Retinal pigment epithelial cell (primary cell): ENCODE measurements at places on chromosomes 4 and X.

DNA sequence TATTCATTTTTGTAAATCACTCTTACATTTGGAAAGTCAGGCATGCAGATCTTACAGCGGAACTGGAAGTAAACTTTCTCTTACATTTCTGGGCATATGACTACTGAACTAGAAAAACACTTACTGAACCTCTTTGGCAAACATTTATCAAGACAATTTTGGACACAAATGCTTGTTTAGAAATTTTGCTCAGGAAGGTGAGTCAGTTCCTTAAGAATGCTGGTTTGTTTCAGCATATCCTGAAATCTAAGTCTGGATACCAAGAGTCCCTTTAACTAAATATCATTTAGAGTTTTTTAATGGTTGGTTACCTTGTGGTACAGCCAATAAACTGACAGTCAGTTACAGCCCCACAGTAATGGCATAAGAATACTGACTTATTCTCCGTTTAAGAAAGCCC, 15.0 kb downstream of the SHISA3 start:
- DNase-seq, result peak; percentile 53

DNA sequence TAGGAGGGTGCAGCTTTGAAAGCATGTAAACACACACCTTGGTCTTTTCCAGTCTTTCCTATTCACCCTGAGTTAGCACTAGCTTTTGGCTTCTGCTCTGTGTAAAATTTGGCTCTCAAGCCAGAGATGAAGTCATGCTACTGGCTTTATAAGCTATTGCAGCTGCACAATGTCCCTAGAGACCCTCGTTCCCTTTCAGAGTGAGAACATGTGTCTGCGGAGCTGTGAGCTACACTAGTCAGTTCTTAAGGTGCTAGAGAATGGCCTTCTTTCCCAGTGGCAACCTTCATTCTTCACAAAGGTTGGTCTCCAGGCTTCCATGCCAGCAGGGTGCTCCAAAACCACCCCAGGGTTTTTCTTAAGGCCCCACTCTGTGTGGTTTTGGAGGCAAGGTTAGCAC, 199.1 kb downstream of the SPATA18 start:
- no peak for DNase-seq

DNA sequence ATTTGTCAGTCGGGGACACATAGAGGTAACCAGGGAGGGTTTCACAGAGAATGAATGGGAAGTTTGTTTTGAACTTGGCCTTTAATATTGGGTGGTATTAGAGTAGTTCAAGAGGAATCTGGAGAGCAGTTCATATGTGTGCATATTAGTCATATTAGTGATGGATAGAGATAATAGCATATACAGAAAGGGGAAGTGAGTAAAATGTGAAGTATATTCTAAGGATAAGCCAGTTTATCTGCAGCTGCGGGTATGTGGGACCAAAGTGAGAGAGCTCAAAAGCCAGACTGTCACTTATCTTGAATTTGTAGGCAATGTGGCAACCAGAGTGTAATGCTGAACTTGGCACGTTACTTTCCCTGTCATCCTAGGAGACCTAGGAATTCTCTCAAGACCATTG, 169.9 kb downstream of the AFF2 start:
- no peak for DNase-seq

DNA sequence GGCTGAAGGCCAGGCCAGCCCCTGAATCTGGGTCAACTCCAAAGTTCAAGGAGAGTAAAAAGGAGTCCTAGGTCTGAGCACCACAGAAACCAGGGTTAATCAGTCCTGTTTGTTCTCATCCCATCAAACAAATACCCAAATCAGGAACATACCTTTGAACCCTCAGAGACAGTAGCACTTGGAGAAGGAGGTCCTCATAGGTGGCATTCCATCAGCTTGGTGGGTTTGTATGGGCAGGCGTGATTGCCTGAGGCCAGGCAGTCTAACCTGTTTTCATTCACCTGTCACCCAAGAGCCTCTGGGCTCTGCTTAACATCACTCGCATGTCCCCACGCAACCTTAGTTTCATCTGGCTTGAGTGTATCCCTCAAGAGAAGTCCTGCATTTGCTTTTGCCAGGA, 17.5 kb upstream of the MBTPS2 start:
- no peak for DNase-seq

- DNase-seq, result no peak
These were observed 136.3 kb downstream of the TSPAN5 start for GRCh38 chr4:98522062-98522461.

DNA sequence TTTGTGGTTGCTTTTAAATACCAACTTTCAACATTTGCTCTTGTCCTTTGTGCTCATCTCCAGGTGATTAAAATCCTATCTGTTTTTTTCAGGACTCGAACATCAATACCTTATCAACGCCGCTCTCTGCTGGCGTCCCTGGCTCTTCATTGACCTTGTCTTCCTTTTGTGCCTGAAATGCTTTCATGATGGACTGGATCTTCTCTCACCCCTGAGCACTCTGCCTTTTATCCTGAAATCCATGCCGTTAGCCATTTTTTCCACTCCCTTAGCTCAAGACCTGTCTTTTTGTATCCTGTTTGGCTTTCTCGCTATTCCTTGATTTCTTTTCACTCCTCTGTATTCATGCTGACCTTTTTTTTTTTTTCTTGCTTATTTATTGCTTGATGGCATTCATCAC, 549.5 kb upstream of the CPEB2 start:
- DNase-seq, result no peak

GRCh38 chr4:77493829-77494551, 111.6 kb upstream of the CXCL13 start:
- no peak for DNase-seq

- no peak for DNase-seq
These were observed 235.4 kb downstream of the GPC3 start for GRCh38 chrX:133749951-133750350.

GRCh38 chr4:38279650-38280322, 319.6 kb downstream of the PTTG2 start:
- DNase-seq, result peak; percentile 45

GRCh38 chrX:10031746-10032145, 64.6 kb downstream of the CLDN34 start:
- no peak for DNase-seq

- DNase-seq, result no peak
These were observed 5.0 kb downstream of the ARFIP1 start for GRCh38 chr4:152784490-152785350.

DNA sequence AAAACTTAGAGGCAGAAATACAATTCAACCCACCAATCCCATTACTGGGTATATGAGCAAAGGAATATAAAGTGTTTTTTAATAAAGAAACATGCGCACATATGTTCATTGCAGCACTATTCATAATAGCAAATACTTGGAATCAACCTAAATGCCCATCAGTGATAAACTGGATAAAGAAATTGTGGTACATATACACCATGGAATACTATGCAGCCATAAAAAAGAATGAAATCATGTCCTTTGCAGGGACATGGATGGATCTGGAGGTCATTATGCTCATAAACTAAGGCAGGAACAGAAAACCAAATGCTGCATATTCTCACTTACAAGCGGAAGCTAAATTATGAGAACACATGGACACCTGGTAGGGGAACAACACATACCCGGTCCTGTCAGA, 807.7 kb upstream of the INTU start:
- no peak for DNase-seq

DNA sequence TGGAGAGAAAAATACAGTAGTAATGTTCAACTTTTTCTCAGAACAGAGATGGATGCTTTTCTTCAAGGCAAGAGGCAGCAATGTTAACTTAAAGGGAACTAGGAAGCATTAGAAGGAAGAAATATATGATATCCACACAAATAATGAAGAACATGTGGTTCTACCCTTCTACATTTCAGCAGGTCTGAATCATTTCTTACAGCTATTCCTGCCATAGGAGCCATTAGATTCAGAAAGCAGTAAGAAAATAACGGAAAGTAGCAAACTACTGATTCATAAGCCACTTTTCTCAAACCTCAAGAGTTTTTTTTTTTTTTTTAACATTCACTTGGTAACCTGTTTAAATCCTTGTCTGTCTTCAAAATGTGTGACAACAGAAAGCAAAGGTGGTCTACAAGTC, 1251.6 kb upstream of the AGA start:
- DNase-seq, result no peak

DNA sequence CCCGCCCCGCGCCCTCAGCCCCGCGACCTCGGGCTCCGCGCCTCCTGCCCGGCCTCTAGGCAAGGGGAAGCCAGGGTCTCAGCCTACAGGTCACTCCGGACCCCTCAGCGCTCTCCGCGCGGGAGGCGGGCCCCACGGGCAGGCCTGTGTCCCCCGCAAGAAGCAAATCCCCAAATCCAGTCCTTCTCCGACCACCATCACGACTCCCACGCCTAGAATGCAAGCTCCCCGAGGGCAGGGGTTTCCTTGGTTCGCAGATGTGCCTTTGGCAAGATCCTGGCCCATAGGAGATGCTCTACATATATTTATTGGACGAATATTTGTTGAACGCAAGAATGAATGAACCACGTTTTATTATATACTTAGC, 260 bp upstream of the CCDC149 start:
- no peak for DNase-seq

DNA sequence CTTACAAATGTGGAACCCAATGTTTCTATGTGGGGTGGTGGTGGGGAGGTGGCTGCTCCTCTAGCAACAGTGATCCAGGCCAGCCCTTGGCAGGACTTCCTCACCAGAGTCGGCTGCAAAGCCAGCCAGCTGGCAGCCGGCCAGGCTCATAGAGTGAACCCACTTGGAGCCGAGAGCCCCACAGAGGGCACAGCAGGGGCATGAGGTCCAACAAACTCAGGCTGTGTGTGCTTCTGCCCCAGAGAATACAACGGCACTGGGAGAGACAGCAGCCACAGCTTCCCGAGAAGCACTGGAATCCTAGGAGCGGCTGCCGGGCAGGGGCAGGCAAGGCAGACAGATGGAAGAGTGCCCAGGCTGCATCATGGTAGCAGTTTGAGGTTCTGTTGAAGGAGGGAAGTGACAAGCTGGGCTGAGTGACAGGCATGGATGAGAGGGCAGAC, 23.5 kb upstream of the SOWAHD start:
- DNase-seq, result no peak

DNA sequence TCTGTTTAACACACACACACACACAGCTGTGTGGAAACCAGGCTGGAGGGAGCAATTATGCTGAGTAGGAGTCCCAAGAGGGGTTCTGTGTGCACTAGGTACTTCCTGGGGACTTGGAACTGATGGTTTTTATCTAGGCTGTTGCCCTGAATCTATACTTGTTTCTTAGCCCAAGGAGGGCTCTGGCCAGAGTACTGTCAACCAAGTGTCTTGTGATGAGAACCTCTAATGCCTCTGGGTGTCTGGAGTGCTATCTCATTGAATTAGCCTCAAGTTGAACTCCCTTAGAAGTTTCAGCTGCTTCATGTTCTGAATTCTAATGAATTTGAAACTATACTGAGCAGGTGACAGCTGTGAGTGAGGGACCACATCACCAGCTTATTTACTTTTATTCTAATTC, 16.6 kb downstream of the ARHGAP24 start:
- DNase-seq, result no peak

DNA sequence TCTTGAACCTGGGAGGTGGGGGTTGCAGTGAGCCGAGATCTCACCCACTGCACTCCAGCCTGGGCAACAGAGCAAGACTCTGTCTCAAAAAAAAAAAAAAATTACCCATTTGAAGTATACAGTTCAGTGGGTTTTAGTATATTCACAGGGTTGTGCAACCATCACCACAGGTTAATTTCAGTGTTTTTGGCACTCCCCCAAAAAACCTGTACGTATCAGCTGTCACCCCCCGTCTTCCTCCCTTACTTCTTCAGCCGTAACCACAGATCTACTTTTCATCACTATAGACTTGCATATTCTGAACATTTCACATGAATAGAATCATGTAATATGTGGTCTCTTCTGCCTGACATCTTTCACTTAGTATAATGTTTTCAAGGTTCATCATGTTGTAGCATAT, 11.7 kb upstream of the PTTG2 start:
- no peak for DNase-seq

DNA sequence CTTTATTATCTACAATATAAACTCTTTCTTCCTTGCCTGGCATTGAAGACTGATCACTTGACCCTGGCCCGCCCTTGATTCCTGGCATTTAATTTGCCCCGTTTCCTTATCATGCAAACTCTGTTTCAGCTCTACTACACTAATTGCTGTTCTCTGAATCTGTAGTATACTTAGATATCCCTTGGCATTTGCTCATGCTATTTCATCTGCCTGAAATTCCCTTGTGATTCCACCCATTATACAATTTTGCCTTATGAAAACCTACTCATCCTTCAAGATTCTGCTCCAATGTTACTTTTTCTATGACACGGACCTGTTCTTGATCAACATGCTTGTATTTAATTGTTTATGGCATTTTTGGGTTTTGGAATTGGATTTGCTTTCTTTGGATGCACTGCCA, 459.9 kb upstream of the AMOT start:
- no peak for DNase-seq

GRCh38 chr4:2535376-2536192, 863 bp upstream of the FAM193A start:
- DNase-seq, result no peak

GRCh38 chrX:8183346-8183745, 12.3 kb upstream of the VCX2 start:
- DNase-seq, result no peak

DNA sequence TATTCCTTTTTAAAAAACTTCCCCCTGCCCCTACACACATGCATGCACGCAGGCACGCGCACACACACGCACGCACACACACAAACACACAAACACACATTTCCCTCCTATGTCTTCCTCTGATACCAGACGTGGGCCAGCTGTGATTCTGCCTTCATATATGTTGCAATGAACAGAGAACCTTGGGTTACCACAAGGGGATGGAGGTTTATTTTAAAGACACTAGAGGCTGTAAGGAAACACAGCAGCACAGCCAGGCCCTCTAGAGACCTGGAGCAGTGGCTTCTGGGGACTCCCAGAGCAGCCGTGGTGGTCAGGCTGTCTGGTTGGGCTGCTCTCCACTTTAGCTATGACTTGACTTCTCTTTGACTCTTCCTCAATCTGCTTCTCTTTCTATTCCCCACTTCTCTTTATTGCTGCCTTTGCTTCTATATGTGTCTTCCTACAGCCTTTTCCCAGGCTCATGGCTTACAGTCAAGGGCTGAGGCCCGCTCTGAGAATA, 3.2 kb upstream of the TLR10 start:
- no peak for DNase-seq

DNA sequence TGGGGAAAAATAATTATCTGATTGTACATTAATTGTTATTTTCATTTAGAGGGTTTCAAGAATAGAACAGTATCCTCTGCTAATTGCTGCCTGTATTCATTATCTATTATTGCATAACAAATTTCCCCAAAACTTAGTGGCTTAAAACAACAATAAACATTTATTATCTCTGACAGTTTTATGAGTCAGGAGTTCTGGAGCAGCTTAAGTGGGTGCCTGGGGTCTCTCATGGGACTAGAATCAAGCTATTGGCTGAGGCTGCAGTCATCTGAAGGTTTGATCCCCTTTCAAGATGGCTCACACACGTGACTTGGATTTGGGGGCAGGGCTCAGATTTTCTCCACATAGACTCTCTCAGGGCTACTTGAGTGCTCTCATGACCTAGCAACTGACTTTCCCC, 98.1 kb upstream of the JADE1 start:
- DNase-seq, result peak; percentile 56

GRCh38 chrX:45322382-45322781, 121.7 kb upstream of the DIPK2B start:
- DNase-seq, result peak; percentile 48

- DNase-seq, result no peak
These were observed at the start of gene STAP1 for GRCh38 chr4:67558493-67558892. STAP1 (plus strand) TSS chr4:67558727; CDS start chr4:67558810, 83 bp downstream.

- no peak for DNase-seq
These were observed 48.8 kb upstream of the AFAP1 start for GRCh38 chr4:7988437-7988836.
